ENCODE measurements at places on chromosomes 11 and 22.

GRCh38 chr11:121132211-121132976, 31.4 kb downstream of the TECTA start:
- no peak for DNase-seq

DNA sequence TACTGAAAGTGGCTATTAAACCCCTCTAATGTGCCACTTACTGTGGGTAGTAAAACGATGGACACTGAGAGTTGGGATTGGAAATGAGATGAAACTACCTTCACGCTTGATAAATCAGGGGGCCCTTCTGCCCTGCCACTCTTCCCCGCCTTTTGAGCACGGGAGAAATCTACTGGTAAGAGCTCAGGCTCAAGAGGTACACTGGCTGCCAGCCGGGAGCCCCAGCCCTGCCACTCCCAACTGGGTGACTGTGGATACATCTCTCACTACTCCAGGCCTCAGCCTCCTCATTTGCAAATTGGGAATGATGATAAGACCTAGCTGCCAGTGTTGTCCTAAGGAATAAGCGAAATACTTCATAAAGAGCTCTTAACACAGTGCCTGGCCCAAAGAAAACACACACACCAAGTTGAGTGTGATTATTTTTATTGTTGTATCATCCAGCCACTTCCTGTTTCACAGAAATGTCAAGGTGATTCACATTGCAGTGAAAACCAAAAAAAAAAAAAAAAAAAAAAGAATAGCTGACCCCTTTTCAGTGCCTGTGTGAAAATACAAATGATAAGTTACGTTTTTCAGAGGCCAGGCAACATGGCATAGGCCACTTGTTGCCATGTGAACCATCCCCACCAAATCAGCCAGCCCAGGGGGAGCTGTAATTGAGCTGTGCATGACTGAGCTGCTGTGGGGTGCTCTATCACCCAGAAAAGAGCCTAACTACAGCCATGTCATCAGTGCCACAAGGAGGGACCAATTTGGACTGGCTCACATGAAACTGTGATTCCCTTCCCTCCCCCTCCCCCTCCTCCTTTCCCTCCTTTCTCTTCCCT, 4.4 kb upstream of the ZNRD2 start:
- no peak for DNase-seq

GRCh38 chr11:105139669-105140068, at the start of gene CARD18:
TSS of gene CARD18 (minus strand) at chr11:105139769. CDS start at chr11:105139726, 43 bp downstream.
- DNase-seq, result no peak

- DNase-seq, result no peak
Observed at GRCh38 chr11:13771151-13771550, 102.7 kb downstream of the FAR1 start.

- no peak for DNase-seq
Observed at GRCh38 chr11:45538939-45539338, 126.5 kb downstream of the CHST1 start.
